ENCODE measurements at places on chromosomes 7 and 10. TPM values are rescaled to one million over a fixed set of nuclear protein-coding genes. Genes with fewer than 3 reads are reported as not detected.
A peak's percentile ranks its signal among the peaks of the same experiment; 100 is the strongest.

DNA sequence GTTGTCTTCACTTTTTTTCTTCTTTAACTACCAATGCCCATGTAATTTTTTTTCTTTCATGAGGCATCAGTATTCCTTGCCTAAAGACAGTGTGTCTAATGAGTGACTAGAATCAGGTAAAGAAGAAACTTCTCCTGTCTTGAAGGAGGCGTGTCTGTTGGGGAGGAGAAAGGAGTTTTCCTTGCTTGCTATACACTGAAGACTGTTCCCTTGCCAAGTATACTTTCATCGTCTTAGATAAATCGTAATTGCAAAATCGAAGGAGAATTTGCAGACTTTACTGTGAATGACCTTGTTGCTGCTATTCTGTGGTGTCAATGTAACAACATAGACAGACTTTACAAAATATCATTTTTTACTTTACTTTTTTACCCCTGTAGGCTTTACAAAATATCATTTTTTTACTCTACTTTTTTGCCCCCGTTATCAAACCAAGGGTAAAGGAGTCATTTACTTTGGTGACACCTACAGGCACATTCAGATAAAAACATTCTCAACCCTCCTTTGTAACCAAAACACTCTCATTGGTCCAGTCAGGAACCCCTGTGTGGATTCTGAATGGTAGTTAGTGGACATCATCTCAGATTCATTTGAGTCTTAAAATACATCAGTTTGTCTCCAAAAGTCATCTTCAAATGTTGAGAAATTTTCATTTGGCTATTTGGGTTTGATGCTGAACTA is 232.4 kb downstream of the AHR start:
- no peak for DNase-seq
- no peaks in the 10 kb centered on the region for H3K4me1 ChIP-seq
- H3K4me3 ChIP-seq: no peak overlapping the region
- H3K27ac ChIP-seq: no peak overlapping the region
- no peaks in the 10 kb centered on the region for H3K36me3 ChIP-seq
- no peaks in the 10 kb centered on the region for H3K27me3 ChIP-seq

DNA sequence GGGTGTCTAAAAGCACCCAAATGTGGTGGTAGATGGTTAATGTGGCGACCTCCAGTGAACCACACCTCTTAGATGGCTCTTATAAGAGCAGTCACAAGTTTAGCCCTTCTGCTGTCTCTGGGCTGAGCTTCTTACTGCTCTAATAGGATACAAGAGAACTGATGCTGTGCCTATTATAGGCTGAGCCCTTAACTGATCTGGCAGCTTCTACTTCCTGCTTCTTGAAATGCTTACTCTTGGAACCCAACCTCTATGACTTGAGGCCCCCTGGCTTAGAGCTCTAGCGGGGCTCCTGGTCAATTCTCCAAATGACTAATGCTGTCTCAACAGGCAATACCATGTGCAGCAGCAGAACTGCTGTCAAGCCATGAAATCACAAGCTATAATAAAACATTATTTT is 35.0 kb upstream of the LSM8 start:
- no peaks in the 10 kb centered on the region for H3K4me1 ChIP-seq
- H3K27ac ChIP-seq: no peak overlapping the region
- H3K27me3 ChIP-seq: no peaks in the 10 kb centered on the region
- no peak for DNase-seq
- no peaks in the 10 kb centered on the region for H3K36me3 ChIP-seq

IL2RA gene
- total RNA-seq: not detected

LIPM gene
- total RNA-seq: not detected

- peaks cover 37% of the 10 kb centered on the region for H3K36me3 ChIP-seq
- no peaks in the 10 kb centered on the region for H3K27me3 ChIP-seq
- no peak overlapping the region for H3K4me3 ChIP-seq
- peaks cover 10% of the 10 kb centered on the region for H3K4me1 ChIP-seq
- no peak overlapping the region for H3K27ac ChIP-seq
Observed at GRCh38 chr10:80421707-80422536, 13.6 kb downstream of the PRXL2A start.

- H3K36me3 ChIP-seq: peaks cover 11% of the 10 kb centered on the region
- H3K27ac ChIP-seq: peak overlapping the region; percentile 88
- H3K27me3 ChIP-seq: peaks cover 16% of the 10 kb centered on the region
- DNase-seq: peak; percentile 90
Observed at GRCh38 chr7:65269150-65269856, 104.4 kb upstream of the ZNF92 start.

PDSS1 gene
- 13.6 TPM for total RNA-seq

DNA sequence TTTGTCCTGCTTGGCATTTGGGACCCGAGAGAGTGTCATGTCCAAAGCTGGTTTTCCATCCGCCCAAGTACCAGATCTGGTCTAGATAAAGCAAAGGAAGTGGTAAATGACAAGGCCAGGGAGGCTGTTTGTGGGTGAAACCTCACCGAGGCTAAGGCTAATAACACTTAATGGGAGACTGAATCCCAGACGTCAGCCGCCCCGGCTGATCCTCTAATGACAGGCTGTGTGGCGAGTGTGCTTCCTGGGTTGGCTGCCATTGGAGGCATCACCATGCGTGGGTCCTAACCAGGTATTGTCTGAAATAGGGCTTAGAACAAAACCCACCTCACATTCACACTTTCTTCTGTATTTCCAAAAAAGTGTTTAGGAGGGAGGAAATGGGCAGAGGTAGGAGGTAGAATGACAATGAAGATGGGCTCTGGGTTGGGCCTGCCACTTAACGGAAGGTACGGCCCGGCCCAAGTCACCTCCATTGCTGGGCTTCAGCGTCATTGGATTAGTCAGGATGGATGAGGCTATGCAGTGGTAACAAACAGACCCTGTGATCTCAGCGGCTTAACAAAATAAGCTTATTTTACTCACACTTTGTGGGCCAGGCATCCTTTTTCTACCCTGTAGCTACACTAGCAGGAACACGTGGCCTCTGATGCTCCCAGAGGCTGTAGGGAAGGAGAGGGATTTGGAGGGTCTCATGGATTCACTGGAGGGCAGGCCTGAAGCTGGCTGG is 59.7 kb downstream of the PROSER2 start:
- H3K36me3 ChIP-seq: no peaks in the 10 kb centered on the region
- peak overlapping the region; percentile 87 for H3K27ac ChIP-seq
- H3K4me1 ChIP-seq: peaks cover 4% of the 10 kb centered on the region
- DNase-seq: no peak
- no peak overlapping the region for H3K4me3 ChIP-seq

CALD1 gene
- total RNA-seq: 218 TPM

NUTM2D gene
- total RNA-seq: 9.9 TPM

DNA sequence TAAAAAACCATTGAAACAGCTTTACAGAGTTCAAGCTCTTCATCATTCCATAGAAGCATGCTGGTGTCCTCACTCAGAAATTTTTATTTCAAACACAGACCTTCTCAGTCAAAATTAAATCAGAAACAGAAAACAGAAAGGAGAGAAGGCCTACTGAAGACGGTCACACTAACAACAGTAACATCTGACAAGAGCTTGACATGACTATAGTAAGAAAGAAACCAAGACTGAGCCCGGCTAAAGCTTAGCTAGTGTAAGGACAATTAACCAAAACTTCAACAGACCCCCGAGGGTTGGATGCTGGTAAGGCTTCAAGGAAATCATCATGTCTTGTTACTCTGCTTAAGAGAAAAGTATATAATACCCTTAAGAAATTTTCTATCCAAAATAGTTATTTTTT is 38.6 kb downstream of the MTPN start:
- no peak overlapping the region for H3K4me3 ChIP-seq
- H3K4me1 ChIP-seq: peaks cover 58% of the 10 kb centered on the region

DNA sequence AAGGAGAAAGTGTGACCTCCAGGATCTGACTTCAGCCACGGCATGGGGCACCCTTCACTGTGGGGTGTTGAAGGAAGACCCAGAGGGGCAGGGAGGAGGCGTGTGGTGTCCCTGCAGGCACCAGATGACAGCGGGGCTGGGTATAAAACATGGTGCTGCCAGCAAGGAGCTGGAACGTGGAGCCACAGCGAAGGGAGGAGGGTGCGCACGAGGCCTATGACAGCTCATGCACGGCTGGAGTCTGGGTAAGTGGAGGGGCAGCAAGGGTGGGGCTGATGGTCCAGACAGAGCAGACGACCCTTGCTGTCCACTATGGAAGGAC is 27.8 kb upstream of the FOXL3 start:
- peak overlapping the region; percentile 53 for H3K27ac ChIP-seq
- H3K36me3 ChIP-seq: peaks cover 5% of the 10 kb centered on the region
- H3K4me3 ChIP-seq: no peak overlapping the region
- DNase-seq: no peak

DNA sequence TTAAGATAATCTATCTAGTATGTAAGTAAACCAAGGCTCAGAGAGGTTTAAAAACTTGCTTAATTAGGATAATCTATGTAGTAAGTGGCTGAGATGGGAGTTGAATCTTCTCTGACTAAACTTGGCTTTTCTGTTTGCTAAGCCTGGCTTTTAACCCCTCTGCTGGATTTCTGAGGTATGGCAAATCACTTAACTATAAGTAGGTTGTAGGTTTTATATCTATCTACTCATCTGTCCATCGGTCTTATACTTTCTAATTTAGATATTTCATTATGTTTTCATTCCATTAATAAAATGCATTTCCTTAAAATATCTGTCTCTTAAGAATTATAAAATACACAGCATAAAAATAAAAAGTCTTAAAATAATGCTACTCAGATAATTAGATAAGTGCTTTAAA is 59.4 kb downstream of the ST7 start:
- no peak for DNase-seq
- H3K36me3 ChIP-seq: no peaks in the 10 kb centered on the region
- H3K4me1 ChIP-seq: peaks cover 4% of the 10 kb centered on the region
- H3K27ac ChIP-seq: no peak overlapping the region
- H3K27me3 ChIP-seq: no peaks in the 10 kb centered on the region

DNA sequence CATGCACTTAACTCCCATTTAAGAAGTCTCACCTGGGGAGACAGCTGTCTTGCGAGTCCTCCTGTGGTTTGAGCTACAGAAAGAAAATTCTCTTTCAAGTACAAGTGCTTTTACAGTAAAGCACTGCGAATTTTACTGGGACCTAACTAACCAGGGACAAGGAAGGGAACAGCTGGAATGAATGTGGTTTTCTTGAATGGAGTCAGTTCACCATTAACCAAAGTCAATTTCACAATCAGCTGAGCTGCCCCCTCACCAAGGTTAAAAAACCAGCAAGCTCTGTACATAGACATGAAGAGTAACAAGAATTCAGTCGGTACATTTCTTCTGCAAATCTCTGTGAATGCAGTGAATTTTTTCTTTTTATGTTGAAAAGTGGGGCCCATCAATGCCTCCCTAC is 56.3 kb downstream of the GFRA1 start:
- H3K27ac ChIP-seq: no peak overlapping the region
- no peaks in the 10 kb centered on the region for H3K36me3 ChIP-seq
- peaks cover 40% of the 10 kb centered on the region for H3K4me1 ChIP-seq
- no peak overlapping the region for H3K4me3 ChIP-seq

TAS2R5 gene
- 3.3 TPM for total RNA-seq

RBM20 gene
- total RNA-seq: 2.8 TPM

DNA sequence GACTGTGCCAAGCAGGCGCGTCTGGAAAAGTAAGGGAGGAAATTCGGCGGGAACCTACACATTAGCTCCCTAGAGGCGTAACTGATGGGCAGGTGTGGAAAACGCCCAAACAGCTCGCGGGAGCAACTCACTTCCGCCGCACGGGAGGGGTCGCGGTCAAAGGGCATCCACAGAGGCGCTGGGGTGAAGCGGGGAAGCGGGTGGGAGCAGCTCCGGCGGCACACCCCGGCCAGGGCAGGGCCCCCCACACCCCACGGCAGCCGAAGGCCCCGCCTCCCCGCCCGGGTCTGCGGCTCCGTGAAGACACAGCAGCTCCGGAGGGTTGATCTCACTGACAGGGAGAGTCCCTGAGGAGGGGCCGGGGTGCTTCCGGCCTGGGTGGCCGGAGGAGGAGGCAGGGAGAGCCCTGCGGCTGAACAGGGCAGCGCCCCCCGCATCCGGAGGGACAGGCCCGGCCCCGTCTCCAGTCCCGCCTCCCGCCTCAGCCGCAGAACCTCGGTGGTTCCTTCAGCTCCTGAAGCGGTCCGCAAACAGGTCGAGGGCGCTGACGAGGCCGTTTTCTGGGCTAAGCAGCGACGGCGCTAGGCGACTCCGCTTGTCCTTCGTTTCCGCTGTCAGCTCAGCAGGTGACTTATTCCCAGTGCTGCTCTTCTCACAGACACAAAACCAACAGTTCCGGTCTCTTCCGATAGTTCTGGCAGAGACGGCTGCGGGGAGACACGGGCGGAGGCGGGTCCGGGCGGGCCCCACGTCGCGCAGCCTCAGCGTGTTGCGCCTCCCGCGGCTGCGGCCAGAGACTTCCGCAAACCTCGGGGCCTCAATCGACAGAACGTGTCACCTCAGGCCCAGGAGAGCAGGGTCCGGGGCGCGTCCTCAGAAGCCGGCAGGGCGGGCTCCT is 276.1 kb downstream of the DNAJB6 start:
- H3K27me3 ChIP-seq: no peaks in the 10 kb centered on the region
- H3K36me3 ChIP-seq: no peaks in the 10 kb centered on the region
- H3K27ac ChIP-seq: no peak overlapping the region

WEE2 gene
- total RNA-seq: not detected

SVOPL gene
- not detected for total RNA-seq

GRCh38 chr7:100493476-100494264 is 9.9 kb downstream of the NYAP1 start:
- no peaks in the 10 kb centered on the region for H3K36me3 ChIP-seq
- no peaks in the 10 kb centered on the region for H3K27me3 ChIP-seq

DNA sequence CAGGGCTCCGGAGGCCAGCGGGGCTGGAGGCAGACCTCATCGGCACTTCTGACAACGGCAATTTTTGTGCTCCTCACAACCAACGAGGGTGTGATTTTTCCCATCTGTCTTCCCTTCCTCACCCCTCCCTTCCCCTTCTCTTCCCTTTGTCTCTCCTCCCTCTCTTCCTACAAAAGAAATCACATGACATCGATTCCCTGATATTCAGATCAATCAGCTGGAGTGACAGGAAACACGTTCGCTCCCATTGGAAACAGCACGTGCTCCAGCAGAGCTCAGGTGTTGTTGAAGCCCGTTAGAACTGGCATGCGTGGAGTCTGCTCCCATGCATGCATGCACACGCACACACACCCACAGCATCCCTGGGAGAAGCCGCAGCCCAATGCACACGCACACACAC is 222.4 kb downstream of the PTPRN2 start:
- H3K36me3 ChIP-seq: no peaks in the 10 kb centered on the region
- H3K4me3 ChIP-seq: no peak overlapping the region
- no peak overlapping the region for H3K27ac ChIP-seq
- no peaks in the 10 kb centered on the region for H3K4me1 ChIP-seq
- DNase-seq: no peak

CCDC3 gene
- 17.6 TPM for total RNA-seq

DNA sequence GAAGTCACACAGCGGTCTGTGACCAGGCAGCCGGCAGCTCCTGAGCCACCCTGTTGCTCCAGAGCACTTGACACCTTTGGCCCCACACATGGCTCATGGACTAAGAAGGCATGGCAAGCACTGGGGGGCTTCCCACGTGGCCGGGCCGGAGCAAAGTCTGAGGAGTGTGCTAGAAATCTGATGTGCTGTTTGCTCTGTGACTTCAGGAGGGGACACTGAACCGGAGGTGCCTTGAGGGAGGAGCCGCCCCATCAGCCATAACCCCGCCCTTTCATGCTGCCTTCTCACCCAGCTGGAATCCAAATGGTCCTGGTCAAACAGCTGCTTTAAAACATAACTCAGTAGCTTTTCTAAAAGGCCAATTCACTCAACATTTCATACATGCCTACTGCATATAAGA is 33.5 kb downstream of the PROSER2 start:
- peaks cover 21% of the 10 kb centered on the region for H3K36me3 ChIP-seq
- DNase-seq: no peak
- H3K4me1 ChIP-seq: peaks cover 7% of the 10 kb centered on the region
- no peak overlapping the region for H3K4me3 ChIP-seq
- H3K27me3 ChIP-seq: no peaks in the 10 kb centered on the region

GRCh38 chr10:69696073-69696731 is 66.2 kb downstream of the FAM241B start:
- peaks cover 4% of the 10 kb centered on the region for H3K4me1 ChIP-seq
- DNase-seq: no peak
- H3K27me3 ChIP-seq: peaks cover 12% of the 10 kb centered on the region

CACNB2 gene
- 4.9 TPM for total RNA-seq

DOCK1 gene
- 61.6 TPM for total RNA-seq
